Activated T-helper 1 cell treated with anti-CD3 and anti-CD28 coated beads, Interleukin-12 subunit alpha, Interleukin-12 subunit beta, Interleukin-2, Interleukin-4 antibody, amounts not matched to agents 30 ng/mL and 10 ng/mL and 1 ng/mL, durations not matched to agents 14 hours and 24 hours and 36 hours (primary cell): ENCODE measurements at places on chromosomes 4 and X. TPM values are rescaled to one million over a fixed set of nuclear protein-coding genes. Genes with fewer than 3 reads are reported as not detected.
A peak's percentile ranks its signal among the peaks of the same experiment; 100 is the strongest.

The IL15 gene
- 0.67 and 1.8 TPM in 2 replicates for total RNA-seq

DNA sequence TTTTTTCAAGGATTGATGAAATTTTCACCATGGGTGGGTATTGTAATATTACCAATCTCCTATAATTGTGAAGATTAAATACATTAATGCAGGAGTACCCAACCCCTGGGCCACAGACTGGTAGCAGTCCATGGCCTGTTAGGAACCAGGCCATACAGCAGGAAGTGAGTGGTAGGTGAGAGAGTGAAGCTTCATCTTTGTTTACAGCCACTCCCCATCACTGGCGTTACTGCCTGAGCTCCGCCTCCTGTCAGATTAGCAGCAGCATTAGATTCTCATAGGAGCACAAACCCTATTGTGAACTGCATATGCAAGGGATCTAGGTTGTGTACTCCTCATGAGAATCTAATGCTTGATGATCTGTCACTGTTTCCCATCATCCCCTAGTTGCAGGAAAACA is 15.1 kb downstream of the RAPGEF2 start:
- DNase-seq, result no peak

- DNase-seq, result no peak
Observed at GRCh38 chr4:171891038-171891437, 77.8 kb downstream of the GALNTL6 start.

The KCTD8 gene
- not detected in 2 replicates for total RNA-seq

DNA sequence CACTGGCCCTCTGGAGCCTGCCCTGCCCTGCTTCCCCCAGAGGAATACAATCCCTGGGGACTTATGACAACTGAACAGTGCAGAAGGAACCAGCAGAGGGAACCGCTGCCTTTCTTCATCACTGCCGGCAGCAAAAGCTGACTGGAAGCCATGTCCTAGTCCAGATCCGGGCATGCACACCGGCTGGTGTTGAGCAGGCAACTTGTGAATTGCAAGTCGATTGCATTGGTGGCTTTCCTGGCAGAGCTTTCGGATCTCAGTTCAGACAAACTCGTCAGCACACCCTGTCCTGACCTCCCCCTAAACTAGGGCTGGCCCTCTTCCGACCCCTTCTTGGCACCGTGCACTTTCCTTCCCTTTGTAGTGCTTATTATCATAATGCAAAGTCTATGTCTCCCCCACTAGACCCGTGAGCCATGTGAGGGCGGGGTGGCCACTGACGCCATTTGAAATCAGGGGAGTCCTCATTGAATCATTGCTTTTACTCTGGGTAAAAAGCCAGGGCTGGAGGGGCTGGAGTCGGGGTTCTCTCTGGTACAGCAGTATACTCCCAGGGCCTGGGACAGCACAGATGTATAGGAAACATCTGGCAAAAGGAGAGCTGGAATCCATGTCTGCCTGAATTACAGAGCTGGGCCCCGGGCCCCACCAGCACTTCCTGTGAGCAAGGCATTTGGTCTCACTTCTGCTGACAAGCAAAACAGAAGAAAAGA is 1.8 kb downstream of the ARHGAP4 start:
- DNase-seq, result no peak

GRCh38 chr4:152773339-152773738 is 6.2 kb downstream of the TIGD4 start:
- no peak for DNase-seq

DNA sequence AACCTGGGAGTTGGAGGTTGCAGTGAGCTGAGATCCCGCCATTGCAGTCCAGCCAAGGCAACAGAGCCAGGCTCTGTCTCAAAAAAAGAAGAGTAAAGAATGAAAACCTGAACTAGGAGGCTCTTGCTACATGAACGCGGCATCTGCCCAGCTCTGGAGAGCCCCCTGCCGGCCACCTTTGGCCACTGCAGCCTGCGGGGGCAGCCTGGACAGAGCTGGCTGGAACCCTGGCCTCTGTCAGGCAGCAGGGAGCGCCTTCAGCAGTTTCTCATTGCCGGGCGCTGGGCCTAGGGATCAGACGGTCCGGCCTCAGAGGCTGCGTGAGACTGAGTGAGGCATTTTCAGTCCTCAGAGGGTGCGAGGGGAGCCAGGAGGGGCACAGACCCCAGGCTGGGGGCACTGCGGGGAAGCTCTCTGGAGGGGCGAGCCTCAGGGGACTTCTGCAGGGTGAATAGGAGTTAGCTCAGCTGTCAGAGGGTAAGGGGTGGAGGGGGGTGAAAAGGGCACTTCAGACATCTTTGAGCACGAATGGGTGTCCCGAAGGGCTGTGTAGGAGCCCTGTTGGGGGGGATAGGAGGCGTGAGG is 17.5 kb downstream of the DOK7 start:
- peak; percentile 61 for DNase-seq

DNA sequence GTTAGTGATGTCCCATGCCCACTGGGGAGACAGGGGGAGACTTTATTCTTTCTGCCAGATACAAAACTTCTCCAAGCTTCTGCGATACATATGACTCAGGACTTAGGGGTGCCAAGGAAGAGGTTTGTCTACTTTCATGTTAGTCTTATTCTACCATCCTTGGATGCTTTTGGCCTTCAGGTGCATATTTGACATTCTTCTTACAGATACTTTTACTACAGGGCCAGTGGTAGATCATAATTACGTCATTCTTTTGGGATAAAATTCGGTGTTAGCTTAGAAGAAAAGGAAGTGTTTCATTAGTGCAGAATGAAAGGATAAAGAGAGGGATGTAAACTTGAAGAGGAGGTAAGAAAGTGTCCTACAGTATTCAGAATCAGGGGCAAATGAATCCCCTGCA is 245.2 kb downstream of the THOC2 start:
- DNase-seq, result no peak

- no peak for DNase-seq
Observed at GRCh38 chr4:181018472-181018871, 1224.7 kb upstream of the TENM3 start.

DNA sequence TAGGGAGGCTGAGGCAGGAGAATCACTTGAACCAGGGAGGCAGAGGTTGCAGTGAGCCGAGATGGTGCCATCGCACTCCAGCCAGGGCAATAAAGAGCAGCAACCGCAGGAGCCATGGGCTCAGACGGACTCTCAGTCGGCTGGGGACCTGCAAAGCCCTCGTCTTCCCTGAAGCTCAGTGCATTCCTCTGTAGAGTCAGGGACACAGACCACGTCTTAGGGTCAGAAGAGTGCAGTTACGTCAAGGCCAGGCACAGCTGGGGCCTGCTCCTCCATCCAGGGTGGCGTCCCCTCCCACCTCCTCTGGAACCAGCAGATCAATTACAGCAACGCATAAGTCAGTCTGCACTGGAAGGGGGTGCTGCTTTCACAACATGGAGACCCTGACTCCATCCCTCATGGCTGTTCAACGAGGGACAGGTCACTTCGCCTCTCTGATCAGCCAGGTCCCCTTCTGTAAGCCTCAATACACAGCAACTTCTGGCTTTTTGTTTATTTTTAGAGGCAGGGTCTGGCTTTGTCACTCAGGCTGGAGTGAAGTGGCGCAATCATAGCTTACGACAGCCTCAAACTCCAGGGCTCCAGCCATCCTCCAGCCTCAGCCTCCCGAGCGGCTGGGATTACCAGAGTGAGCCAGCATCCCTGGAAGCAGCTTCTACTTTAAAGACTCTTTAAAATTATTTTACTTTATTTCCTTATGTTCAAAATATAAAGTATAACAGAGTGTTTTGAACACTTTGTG is 76.4 kb downstream of the ZFYVE28 start:
- DNase-seq, result no peak

GRCh38 chrX:103215425-103215991 is 600 bp downstream of the BEX4 start:
- peak; percentile 2 for DNase-seq

DNA sequence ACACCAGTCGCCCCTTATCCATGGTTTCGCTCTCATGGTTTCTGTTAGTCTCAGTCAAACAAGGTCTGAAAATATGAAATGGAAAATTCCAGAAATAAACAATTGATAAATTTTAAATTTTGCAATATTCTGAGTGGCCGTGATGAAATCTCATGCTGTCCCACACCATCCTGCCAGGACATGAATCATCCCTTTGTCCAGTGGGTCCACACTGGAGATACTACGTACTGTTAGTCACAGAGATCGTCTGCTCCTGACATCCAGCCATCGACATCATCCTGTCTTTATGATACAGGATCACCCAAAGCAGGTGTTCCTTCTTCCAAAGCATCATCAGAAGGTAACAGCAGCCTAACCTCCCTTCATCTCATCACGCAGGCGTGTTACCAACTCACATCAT is 76.5 kb upstream of the MSX1 start:
- DNase-seq, result no peak

DNA sequence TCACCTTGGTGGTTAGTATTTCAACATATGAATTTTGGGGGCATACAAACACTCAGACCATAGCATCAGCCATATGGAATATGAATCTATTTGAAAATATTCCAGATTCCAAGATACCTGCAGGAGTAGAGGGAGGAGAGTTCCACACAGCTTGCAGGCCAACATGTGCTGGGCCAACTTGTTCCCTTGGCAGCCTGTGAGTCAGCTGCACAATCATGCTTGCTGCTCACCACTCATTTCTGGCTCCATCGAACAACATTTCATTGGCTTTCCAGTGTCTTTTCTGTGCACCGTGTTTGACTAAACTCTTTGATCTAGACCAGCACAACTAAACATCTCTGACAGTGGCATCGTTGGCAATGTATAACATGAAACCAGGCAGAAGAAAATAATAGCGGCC is 282.5 kb upstream of the RASGEF1B start:
- no peak for DNase-seq

- DNase-seq, result no peak
Observed at GRCh38 chrX:69074726-69075125, 90.5 kb downstream of the PJA1 start.

GRCh38 chr4:156660465-156660864 is 311.1 kb downstream of the PDGFC start:
- no peak for DNase-seq

- DNase-seq, result no peak
Observed at GRCh38 chr4:34720571-34720970, 1523.7 kb downstream of the ARAP2 start.

The TMPRSS11F gene
- total RNA-seq, result not detected in 2 replicates

The FAM114A1 gene
- total RNA-seq, result 0.22 and 0.49 TPM in 2 replicates

The TRIM75 gene
- total RNA-seq, result not detected in 2 replicates

DNA sequence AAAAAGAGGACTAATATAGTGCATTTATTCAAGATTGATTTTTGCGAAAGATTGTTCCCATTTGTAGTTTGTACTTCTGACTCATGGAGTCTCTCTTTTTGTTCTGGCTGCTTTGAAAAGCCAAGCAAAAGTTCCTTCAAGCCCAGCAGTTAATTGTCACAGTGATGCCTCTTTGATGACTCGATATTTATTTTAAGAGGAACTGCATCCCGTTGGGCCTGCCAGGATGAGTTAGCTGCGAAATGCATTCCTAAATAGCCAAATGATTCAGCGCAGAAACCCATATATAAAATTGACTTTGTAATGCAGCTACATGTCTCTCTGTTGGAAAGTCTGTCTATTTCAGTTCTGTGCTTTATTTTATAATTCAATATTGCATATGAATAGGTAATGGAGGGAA is 295.1 kb downstream of the GBA3 start:
- DNase-seq, result no peak

GRCh38 chrX:24542756-24543155 is 77.7 kb downstream of the PDK3 start:
- DNase-seq, result no peak

DNA sequence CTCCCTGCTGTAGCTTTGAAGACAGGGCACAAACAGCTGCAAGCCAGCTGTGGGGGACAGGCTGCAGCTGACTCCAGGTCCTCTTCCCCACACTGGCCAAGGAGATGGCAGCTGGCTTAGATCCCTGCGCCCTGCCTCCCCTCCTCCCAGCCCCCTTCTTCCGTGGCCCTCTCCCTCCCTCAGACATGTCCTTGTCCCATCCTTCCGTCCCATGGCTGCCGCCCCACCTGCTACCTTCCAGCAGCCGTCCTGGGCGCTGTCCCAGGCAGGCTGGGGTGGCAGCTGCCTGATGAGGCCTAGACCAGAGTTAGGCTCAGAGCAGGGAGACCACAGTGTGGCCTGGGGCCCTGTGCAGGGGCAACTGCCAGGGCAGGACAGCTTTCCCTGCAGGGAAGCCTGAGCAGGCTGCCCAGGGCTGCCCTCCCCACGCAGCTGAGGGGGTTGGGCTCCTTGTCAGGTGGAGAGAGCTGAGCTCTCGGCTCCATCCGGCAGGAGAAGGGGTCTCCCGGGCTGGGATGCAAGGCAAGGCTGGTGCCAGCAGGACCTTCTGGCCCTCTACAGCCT is 3.3 kb upstream of the BGN start:
- no peak for DNase-seq

The GABRE gene
- not detected in 2 replicates for total RNA-seq

DNA sequence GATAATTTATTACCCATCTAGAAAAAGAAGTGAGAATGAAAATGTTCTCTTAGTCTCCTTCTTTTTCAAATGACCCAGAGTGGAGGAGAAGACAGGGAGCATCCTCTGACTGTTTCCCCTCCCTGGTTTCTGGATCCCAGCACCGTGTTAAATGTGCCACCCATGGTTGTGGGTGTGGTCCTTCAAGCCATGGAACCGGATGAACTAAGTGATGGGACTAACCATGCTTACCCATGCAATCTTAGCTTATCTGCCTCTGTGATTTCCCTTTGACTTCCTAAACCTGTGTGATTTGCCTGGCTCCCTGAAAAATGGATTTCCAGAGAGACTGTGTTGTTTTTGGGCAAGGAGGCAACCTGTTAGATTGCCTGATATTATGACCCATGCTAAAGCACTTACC is 437.1 kb downstream of the MAGEB5 start:
- no peak for DNase-seq

GRCh38 chr4:94889523-94889922 is 131.8 kb downstream of the BMPR1B start:
- DNase-seq, result no peak

DNA sequence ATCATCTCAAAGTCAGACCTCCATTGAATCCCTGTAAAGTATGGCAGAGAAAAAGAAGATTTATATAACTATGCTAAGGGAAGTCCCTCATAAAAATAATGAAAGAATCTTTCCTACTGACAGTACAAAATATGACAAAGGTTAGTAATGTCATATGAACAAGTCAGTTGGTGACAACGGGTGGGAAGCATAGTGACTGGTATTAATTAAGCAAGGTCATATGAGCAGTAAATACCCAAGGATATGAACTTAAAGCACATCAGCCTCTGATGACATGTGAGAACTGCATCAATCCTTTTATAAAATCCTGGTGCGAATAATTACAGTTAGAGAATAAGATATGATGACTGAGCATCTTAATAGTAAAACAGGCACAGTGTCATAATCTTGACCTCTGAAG is 364.8 kb upstream of the GALNTL6 start:
- DNase-seq, result no peak

DNA sequence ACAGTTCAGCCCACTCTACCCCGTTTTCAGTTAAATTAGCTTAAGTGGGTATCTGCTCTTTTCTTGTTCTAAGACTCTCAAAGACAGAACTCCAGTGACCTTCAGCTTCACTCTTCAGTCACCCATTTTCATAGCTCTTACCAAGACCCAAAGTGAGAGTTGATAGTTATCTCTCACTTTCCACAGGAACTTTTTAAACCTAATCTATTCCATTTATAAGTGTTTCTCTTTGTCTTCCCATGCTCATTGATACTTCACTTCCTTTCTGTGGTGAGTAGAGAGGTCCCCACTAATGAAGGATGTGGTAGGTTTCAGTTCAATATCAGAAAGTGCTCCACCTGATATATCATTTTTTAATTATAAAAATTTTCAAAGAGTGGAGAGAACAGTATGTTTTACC is 33.4 kb downstream of the COX18 start:
- no peak for DNase-seq

The UNC5C gene
- not detected in 2 replicates for total RNA-seq

- no peak for DNase-seq
Observed at GRCh38 chrX:21004835-21005234, 369.4 kb upstream of the CNKSR2 start.
